ENCODE measurements at places on chromosomes 2 and 18.

DNA sequence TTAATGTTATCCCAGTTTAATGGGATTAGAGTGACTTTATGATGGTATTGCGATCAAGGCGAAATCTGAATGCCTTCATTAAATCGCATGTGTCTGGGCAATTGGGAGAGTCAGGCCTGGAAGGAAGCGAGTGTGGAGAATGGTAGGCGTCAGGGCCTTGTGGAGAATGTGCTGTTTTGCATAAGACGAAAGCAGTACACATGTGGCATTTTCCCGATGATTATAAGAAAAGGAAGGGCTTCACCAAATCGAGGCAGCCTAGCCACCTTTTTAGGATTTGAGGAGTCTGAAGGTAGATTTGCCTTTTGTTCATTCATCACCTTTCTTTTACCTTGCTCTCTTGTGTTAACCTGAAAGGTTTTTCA is 1.0 kb downstream of the ZNF532 start:
- no peak for DNase-seq

GRCh38 chr2:178574789-178575188 is 94.5 kb downstream of the PLEKHA3 start:
- DNase-seq, result no peak

GRCh38 chr2:127324635-127325034 is 30.7 kb upstream of the ERCC3 start:
- no peak for DNase-seq

DNA sequence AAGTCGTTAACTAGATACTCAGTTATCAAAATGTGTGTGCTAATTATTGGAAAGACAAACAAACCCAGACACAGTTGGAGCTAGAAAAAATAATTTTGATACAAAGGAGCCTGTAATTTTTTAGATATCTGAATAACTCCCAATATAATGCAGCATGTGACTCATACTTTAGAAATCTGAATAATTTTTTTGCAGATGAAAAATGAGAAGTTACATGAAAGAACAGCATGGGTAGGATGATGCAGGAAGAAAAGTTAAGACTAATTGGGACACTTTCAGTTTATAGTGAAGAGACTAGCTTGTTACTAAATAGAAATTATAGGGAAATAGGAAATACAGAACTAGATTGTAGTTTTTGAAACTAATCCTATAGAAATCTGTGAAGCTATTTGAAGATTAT is 945.8 kb downstream of the CBLN2 start:
- DNase-seq, result no peak

- DNase-seq, result no peak
Measured at GRCh38 chr2:161141033-161141432, 19.2 kb upstream of the TANK start.

- DNase-seq, result no peak
Measured at GRCh38 chr2:95231723-95232122, 24.4 kb downstream of the ZNF892 start.

DNA sequence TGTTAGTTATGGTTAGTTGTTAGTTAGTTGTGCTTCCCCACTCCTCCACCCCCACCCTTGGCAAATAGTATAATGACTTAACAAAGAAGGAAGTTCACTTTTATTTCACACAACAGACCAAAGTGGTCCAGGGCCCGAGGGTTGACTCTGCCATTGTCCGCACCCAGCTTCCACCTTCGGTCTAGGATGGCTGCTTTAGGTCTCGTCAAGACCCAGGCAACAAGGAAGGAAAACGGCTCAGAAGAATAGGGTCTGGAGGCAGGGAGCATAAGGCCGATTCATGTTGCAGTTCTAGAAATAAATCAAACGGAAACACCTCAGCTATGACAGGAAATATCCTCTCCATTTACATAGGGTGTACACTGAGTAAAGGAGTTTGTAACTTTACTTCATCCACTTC is 206.0 kb upstream of the CXCR4 start:
- DNase-seq, result no peak

GRCh38 chr18:10374636-10375293 is 79.7 kb upstream of the APCDD1 start:
- no peak for DNase-seq

DNA sequence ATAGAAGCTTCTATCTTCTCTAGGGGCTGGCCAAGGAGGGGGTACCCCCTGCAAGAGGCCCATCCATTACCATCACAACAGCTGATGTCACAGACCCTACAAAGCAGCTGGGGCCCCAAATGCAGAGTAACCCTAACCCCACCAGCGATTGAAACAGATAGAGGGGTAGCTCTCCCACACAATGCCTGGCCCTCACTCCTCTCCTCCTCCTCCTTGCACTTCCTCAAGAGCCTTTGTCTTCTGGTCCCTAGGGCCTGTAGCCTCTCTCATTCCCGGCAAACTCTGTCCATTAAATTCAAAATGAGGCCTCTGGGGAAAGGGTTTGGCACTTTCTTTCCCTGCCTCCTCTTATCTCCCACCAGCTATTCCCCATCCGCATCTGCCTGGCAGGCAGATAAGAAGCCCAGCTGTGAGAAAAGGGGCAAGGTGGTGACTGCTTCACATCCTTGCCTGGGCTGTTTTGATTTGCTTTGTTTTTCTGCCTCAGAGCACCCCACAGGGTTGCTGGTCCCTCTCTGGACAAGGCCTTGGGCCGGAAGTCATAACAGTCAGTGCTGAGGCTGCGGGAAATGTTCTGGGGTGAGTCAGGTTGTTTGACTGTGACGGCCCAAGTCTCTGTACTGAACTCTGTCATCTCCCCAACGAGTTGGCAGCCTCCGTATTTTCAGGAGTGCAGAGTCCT is 26.1 kb upstream of the CYP26B1 start:
- no peak for DNase-seq

- DNase-seq, result no peak
Measured at GRCh38 chr18:54112356-54112755, 112.1 kb downstream of the MBD2 start.

- no peak for DNase-seq
Measured at GRCh38 chr2:38863061-38863695, 12.6 kb downstream of the DHX57 start.

GRCh38 chr2:3420076-3420768 is 40.7 kb downstream of the TRAPPC12 start:
- DNase-seq, result no peak

Data from GOT3 (cell line).